Hypothalamus (tissue), 51 donors: ENCODE measurements at places on chromosomes 6 and 20.

- no peak for DNase-seq
Measured at GRCh38 chr20:36547186-36548005, 6.1 kb downstream of the MYL9 start.

DNA sequence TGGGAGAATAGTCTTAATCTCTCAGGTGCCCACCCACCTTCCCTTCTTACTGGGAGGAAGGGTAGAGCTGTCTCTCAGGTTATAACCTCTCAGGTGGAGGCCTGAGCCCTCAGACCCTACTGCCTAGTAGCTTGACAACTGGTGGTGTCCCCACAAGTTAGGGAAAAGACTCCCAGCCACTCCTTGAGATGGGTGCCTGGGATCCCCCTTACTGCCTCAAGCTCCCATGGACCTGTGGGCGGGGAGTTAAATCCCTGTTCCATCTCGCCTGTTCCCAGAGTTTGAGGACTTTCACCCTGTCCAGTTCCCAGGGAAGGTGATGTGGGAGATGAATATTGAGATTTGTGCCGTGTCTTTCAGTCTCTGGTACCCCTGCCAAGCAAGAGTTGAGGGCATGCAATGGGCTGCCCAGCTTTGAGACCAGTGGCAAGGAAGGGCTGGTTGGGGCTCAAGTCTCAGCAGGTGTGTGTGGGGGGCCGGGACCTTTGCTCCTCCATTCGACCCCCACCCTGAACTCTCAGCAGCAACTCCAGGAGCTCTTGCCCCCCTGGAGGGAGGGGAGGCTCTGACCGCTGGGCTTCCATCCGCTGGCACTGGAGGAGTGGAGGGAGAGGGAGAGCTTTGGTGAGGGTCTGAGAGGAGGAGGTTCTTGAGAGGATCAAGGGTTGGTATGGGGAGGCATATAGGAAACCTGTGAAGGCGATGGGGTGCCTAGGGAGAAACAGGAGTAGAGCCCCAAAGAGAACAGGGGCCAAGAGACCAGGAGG, 1.1 kb upstream of the PBX2 start:
- DNase-seq = no peak

DNA sequence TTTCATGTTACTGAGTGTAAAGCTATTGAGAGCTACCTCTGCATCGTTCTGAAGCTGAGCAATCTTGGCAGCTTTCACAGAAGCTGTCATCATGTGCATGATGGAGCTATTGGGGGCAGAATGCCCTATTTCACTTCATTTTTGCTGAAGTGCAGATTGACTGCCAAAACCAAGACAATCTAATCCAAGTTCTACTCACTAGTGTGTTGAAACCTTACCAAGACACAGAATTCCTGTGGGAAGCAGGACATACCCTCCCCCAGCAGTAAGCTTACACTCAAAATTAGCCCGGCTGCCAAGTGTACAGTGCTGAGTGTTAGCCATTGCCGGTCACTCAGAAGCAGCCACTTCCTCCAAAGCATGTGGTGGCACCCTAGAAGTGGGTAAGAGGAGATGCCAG, 177.3 kb upstream of the TENT5A start:
- no peak for DNase-seq

DNA sequence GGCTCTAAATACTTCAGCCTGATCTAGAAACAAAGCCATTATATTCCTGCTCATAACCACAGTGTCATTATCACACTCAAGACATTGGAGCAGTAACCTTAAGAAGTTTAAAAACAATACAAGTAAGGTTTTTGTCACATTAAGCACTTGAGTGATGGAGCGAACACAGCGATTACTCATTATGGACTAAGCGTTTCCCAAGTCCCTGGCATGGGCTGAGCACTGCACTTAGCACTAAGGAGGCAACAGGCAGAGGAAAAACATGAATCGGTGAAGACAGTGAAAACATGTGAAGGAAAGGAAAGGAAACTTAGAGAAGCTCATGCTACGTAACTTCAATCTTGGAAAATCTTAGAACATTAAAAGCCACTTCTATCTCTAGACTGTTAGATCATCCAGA, 108.7 kb downstream of the SLC24A3 start:
- no peak for DNase-seq

DNA sequence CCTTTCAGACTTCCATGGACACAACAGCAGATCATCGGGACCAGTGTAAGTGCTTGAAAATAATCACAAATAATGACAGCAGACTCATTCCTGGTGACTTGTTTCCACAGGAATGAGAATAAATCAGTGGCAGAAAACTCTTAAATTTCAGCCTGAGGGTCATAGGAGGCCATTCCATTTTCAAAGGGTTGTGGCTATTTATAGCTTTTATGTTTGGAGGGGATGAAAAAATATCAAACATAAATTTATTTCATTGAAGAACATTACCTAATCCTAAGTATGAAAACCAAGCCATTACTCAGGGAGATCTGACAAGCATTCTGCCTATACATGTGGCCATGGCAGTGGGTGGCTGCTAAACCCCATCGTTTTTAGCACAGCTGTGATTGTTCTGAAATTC, 173.6 kb upstream of the CNR1 start:
- DNase-seq = no peak
